ENCODE measurements at places on chromosomes 13 and 19.

DNA sequence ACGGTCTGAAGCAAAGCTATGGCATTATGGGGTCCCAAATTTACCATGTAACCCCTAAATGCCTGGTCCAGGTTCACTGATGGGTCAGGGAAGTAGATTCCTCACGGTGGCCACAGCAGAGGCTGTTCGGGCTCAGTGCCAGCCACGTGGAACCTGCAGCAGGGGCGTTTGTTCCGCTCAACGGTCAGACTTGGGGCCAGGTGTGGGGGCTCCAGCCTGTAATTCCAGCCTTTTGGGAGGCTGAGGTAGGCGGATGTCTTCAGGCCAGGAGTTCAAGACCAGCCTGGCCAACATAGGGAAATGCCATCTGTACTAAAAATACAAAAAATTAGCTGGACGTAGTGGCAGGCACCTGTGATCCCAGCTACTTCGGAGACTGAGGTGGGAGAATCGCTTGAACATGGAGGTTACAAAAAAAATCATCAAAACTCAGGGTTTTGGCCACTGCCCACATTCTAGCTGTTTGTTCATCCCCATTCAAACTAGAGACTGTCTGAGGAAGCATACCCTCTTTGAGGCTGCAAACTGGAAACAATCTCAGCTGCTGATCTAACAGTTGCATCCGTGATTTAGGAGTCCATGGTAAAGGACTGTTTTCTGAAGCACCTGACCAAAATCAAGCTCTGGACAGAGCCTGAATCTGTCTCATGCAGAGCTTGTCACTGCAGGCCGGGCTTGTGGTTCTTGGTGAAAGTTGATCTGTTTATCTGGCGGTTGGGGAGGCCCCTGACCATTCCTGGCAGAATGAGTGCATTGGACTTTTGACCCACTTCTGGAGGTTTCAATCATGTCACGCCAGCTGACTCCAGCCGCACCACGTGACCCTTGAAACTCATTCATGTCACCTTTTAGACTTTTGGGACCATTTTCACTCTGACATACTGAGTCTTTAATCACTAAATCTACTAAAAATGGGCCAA, 30.2 kb upstream of the ZNF331 start:
- DNase-seq, result no peak

DNA sequence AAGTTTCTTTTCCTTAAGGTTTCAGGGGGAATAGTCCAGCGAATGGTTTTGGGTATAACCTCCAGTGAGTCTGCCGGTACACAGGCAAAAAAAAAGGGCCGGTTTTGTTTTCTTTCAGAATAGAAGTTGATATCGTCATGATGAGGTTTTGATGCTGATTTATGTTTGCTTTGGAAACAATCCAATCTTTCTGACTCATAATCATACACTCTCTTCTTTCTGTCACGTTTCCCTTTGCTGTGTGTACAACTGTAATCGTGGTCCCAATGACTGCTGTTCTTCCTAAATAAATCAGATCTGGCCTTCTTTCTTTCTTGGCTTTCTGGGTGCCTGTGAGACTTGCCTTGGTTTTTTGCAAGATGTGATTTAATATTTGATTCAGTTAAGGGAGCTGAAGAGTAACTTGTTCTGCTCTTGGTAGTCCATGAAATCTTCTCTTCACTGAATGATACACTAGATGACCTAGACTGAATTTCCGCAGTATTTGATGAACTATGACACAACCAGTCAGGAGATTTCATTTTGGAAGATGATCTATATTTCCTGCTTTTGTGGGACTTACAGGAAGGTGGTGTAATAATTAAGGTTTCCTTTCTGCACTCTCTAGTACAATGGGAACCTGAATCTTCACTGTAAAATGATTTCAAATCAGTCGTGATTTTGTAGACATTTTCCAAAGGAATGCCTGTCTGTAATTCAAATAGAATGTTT, 34.9 kb upstream of the METTL21C start:
- no peak for DNase-seq

GRCh38 chr13:112133499-112134390, 66.8 kb downstream of the SOX1 start:
- no peak for DNase-seq

- DNase-seq, result no peak
Observed at GRCh38 chr13:32136716-32137115, 105.1 kb downstream of the FRY start.

GRCh38 chr19:2148482-2149135, 2.8 kb downstream of the AP3D1 start:
- DNase-seq, result peak; percentile 41

GRCh38 chr19:50599427-50599826, 31.2 kb upstream of the LRRC4B start:
- no peak for DNase-seq

DNA sequence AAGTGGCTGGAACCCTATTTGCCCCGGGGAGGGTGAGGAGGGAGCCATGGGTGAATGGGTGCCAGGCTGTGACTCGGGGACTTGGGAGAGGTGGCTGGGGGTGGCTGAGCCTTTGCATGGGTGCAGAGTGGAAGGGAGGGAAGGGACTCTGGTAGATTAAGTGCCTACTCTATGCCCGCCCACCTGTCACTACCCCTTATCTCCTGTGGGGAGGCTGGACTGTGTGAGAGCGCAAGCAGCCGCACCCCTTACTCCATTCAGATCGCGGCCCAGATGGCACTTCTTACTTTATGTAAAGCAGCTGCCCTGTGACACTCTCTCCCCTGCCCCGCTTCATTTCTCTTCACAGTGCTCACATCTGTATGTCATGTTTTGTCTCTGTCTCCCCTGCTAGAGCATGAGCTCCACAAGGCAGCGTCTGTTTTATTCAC, 2.9 kb downstream of the KASH5 start:
- no peak for DNase-seq

- DNase-seq, result no peak
Observed at GRCh38 chr19:55483706-55484592, 1.0 kb upstream of the NAT14 start.

DNA sequence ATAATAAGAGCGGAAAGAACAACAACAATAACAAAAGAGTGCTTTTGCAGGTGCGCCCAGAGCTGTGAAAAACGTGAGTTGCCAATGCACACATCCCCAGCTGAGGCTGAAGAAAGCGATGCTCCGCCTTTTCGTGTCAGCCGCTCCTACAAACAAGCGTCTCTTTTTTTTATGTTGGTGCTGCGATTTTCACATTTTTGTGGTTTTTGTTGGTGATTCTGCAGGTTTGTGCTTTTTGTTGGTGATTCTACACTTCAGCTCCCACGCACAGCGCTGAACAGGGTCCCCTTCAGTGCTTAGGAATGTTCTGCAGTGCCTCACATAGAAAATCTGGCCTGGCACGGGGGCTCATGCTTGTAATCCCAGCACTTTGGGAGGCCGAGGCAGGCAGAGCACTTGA, 7.3 kb upstream of the SBK3 start:
- DNase-seq, result no peak

DNA sequence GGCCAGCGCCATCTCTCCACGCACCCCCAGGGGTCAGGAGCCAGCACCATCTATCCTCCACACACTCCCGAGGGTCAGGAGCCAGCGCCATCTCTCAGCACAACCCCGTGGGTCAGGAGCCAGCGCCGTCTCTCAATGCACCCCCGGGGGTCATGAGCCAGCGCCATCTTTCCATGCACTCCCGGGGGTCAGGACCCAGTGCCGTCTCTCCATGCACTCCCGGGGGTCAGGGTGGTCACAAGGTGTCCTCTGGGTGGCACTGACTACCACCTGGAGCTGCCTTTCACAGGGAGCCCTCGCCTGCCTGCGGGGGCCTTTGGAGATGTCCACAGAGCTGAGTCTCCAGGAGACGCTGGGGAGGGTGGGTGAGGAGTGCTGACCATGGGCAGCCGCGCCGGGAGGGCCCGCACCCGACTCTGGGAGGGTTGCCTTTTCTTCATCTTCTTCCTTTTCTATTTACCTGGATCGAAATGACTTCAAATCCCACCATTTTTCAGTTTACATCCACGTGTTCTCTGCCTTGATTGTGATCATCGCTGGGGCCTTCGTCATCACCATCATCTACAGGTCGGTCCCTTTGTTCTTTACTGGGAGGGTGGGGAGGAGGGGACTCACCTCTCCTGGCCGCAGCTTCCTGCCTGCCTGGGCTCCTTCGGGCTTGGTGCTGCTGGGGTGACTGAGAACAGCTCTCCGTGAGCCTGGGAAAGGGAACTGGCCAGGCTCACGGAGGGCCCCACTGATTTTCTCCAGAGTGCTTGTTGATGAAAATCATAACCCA, 19.1 kb downstream of the TEX29 start:
- DNase-seq, result no peak

- DNase-seq, result no peak
Observed at GRCh38 chr13:50670847-50671496, 172.5 kb downstream of the DLEU7 start.

- DNase-seq, result peak; percentile 33
Observed at GRCh38 chr19:45340232-45340898, at the start of gene KLC3. Gene KLC3 (plus strand): TSS chr19:45340750. CDS start chr19:45345542, 4,792 bp downstream.

GRCh38 chr19:4061178-4061682, 5.5 kb downstream of the ZBTB7A start:
- DNase-seq, result no peak

- no peak for DNase-seq
Observed at GRCh38 chr19:36916991-36917390, 859 bp downstream of the ZNF568 start.

- DNase-seq, result no peak
Observed at GRCh38 chr13:39448834-39449233, 154.2 kb downstream of the LHFPL6 start.
